ENCODE measurements at places on chromosomes 6 and 20.

GRCh38 chr6:118830691-118831090 lies 63.3 kb upstream of the ASF1A start:
- H3K27me3 ChIP-seq, result no peaks in the 10 kb centered on the region
- peaks cover 35% of the 10 kb centered on the region for H3K36me3 ChIP-seq
- H3K4me1 ChIP-seq, result no peaks in the 10 kb centered on the region
- no peak for DNase-seq

DNA sequence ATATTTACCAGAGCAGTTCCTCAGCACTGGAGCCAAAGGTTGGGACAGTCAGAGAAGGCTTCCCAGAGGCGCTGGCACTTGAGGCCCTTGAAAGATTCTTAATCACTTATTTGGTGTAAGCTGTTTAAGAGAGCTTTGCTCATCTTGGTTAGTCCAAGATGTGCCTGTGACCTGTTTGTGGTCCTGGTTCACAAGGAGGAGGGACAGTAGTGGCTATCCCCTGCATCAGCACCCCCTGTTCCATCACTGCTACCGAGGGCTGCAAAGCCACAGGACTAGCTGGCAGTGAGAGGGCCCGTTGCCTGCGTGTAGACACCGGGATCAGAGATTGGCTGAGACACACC lies 35.7 kb downstream of the VEGFA start:
- no peak for DNase-seq
- no peaks in the 10 kb centered on the region for H3K36me3 ChIP-seq
- H3K27me3 ChIP-seq, result no peaks in the 10 kb centered on the region
- peaks cover 71% of the 10 kb centered on the region for H3K4me1 ChIP-seq
- no peak overlapping the region for H3K4me3 ChIP-seq

- no peak overlapping the region for H3K4me3 ChIP-seq
- no peak for DNase-seq
- H3K27ac ChIP-seq, result no peak overlapping the region
- no peaks in the 10 kb centered on the region for H3K27me3 ChIP-seq
- H3K36me3 ChIP-seq, result no peaks in the 10 kb centered on the region
Measured at GRCh38 chr6:83518816-83519480, 6.6 kb downstream of the PRSS35 start.

DNA sequence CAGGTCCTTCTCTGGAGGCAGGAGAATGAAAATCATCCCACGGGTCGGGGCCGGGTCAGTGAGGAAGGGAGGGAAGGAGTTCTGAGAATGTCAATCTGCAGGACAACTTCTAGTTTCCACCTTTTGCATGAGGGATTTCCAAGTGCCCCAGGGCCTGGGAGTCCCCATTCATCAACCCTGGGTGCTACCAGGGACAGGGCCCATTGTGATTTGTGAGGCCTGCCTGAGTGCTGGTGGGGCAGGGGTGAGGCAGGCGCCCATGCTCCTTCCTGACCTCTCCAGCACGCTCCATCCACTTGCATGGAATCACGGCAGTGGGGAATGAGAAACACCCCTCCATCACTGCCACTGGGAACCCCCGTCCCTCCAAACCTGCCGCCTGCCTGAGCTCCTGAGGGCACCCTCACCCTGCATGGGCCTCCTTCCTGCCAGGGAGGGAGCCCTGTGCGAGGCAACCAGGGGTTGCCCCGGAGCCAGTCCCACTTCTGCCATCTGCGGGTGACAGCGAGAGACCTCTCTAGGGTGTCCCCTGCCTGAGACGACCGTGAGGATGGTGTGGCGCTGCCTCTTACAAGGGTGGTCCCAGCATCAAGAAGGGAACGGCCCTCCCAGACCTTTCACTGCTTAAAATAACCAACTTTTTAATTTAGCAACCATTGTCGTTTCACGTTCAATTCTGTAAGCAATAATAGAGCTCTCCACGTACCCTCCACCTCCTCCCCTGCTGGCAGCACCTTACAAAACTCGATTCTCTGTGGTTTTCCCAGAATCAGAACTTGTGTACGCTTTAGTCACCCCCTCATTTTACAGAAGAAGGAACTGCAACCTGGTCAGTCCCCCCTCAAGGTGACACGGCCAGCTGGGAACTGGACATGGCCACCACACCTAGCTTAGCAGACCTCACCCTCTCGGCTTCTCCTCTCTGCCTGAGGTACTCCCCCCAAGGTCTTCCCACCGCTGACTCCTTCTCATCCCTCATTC lies 28.6 kb downstream of the PMEPA1 start:
- H3K36me3 ChIP-seq, result no peaks in the 10 kb centered on the region
- H3K27ac ChIP-seq, result no peak overlapping the region
- peaks cover 15% of the 10 kb centered on the region for H3K4me1 ChIP-seq
- DNase-seq, result no peak
- no peaks in the 10 kb centered on the region for H3K27me3 ChIP-seq

Measured in lower lobe of right lung (tissue), 2 donors.